ENCODE measurements at places on chromosomes 6 and 20. TPM values are rescaled to one million over a fixed set of nuclear protein-coding genes. Genes with fewer than 3 reads are reported as not detected.

The TUBB2B gene
- 95.6 TPM for total RNA-seq

The ROS1 gene
- total RNA-seq: 1.1 TPM

The PIGU gene
- total RNA-seq: 14.7 TPM

The POU5F1 gene
- total RNA-seq: 4.4 TPM

The HLA-DRB1 gene
- total RNA-seq: 0.16 TPM

The DAAM2 gene
- 5.2 TPM for total RNA-seq

The MYH7B gene
- total RNA-seq: 0.76 TPM

The EEF1A2 gene
- total RNA-seq: 12.5 TPM

The BMP6 gene
- total RNA-seq: 0.13 TPM

The PAK5 gene
- not detected for total RNA-seq

The TSPO2 gene
- 0.51 TPM for total RNA-seq

The ALDH8A1 gene
- total RNA-seq: not detected

The SPATS1 gene
- not detected for total RNA-seq

The MUCL3 gene
- not detected for total RNA-seq

The CDK5RAP1 gene
- 16.0 TPM for total RNA-seq

The MCM8 gene
- 13.5 TPM for total RNA-seq

The BPIFA1 gene
- not detected for total RNA-seq

The GPX6 gene
- not detected for total RNA-seq

The KCNK5 gene
- total RNA-seq: 0.16 TPM

The SLC22A3 gene
- total RNA-seq: 18.1 TPM

The TMEM63B gene
- total RNA-seq: 35.7 TPM

Data from mesangial cell (primary cell).